ENCODE measurements at places on chromosomes 2 and 18. TPM values are rescaled to one million over a fixed set of nuclear protein-coding genes. Genes with fewer than 3 reads are reported as not detected.

DNA sequence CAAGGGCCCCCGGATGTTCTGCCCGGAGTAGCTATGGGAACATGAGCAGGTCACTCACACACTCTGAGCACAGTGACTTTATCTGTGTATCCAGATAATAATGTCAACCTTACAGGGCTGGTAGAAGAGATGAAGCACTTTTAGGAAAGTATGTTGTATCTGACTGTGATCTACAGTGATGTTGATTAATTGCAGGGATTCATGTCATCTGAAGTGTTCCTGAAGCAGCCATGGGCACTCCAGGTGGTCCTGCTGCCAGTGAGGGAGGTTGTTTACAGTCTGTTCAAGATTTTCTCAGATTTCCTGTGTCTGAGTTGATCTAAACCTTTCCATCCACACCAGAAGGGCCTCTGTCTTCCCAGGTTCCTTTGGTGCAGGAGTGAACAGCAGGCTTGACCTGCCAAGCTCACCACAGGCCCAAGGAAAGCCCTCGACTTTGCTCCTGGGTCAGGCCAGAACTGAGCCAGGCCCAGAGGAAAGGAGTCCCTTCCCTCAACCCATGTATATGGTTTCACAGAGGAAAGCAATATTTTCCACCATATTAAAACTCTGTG is 28.0 kb downstream of the KIAA2012 start:
- no peak for DNase-seq

DNA sequence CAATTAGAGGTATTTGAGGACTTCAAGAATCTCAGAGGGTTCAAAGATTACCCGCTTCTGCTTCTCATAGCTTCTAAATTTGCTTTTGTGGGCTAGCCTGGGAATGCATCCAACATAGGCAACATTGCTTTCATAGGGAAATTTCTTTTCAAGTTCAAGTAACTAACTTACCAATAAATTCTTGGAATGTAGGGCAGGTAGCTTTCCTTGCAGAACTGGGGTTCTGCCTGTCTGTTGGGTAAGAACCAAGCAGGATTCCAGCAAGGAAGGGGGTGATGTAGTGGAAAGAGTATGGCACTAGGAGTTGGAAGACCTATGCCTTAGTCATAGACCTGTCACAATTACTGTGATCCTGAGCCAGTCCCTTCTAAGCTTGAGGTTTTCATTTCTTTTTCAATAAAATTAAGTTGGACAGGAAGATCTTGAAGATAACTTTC is 164.1 kb downstream of the FHOD3 start:
- DNase-seq: no peak

GRCh38 chr18:45559258-45559657 is 56.0 kb upstream of the SLC14A2 start:
- no peak for DNase-seq

GRCh38 chr2:110197452-110197851 is 7.4 kb downstream of the NPHP1 start:
- DNase-seq: no peak

DNA sequence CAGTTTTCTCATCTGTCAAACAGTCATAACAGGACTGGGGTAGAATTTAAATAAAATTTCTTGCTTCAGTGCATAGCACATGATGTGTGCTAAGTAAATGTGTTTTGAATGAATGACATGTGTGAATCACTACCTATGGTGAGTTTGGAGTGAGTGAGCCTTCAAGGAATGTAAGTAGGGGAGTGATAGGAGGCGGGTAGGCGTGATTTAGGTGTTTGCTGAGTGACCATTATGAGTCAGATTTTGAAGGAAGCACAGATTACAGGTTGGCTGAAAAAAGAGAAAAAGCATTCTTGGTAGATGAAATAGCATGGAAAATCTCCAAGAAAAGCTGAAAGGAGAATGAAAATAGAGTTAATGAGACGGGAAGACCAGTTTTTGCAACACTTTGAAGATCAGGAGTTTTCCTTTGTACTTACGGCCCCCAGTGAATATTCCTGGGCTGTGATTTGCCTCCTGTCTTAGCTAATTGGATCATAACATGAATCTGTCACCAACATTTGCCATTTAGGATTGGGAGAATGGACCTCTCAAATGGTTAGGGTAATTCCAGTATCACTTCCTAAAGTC is 136.9 kb upstream of the GATA6 start:
- no peak for DNase-seq

- no peak for DNase-seq
Observed at GRCh38 chr2:85655961-85656417, 12.0 kb downstream of the SFTPB start.

DNA sequence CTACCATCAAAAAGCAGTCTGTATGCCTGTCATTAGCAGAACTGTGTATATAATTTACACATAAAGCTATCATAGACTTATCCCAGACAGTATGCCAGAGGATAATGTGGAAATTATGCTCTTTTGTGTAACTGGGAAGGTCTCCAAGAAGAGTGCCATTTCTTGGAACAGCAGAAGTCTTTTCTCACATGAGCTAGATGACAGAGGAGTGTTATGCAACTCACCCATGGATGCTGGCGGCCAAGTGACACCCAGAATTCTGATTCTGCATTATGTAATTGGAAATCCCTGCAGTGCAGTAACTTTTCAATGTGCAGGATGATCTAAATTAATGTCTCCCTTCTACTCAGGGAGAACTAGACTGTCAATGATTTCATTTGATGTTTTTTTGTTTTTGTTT is 160.0 kb downstream of the UBE2E3 start:
- no peak for DNase-seq

- no peak for DNase-seq
Observed at GRCh38 chr2:42074661-42075060, 26.8 kb downstream of the PKDCC start.

- DNase-seq: no peak
Observed at GRCh38 chr2:217834057-217834620, 168.7 kb downstream of the TNS1 start.

GRCh38 chr2:57850415-57851130 is 196.0 kb upstream of the VRK2 start:
- DNase-seq: no peak

- no peak for DNase-seq
Observed at GRCh38 chr2:227376656-227377396, 2.3 kb downstream of the TM4SF20 start.

- DNase-seq: no peak
Observed at GRCh38 chr2:50856016-50856541, 175.9 kb downstream of the NRXN1 start.

GRCh38 chr2:44205169-44205568 is 36.5 kb downstream of the PPM1B start:
- DNase-seq: no peak

- DNase-seq: no peak
Observed at GRCh38 chr18:28801876-28802275, 624.9 kb upstream of the CDH2 start.

- no peak for DNase-seq
Observed at GRCh38 chr2:188975497-188976102, 1.4 kb downstream of the COL3A1 start.

- DNase-seq: peak; percentile 24
Observed at GRCh38 chr2:65388051-65388531, 44.3 kb downstream of the SPRED2 start.

DNA sequence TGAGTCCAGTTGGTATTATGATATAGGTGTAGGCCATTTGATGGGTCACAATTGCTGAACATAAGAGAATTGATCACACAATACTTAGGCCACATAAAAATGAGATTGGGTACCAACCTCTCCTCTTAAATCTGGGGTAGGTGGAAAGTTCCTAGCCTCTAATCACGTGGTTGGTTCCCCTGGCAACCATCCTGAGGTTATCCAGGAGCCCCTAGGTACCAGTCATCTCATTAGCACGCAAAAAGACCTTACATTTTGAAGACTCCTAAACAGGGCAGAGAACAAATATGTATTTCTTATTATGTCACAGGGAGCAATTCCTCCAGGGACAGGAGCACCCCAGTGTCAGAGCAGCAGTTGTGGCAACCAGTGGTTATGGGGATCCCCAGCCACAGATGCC is 12.7 kb upstream of the SELENOI start:
- no peak for DNase-seq

GRCh38 chr18:71020342-71021029 is 731.6 kb downstream of the SOCS6 start:
- DNase-seq: no peak

GRCh38 chr2:204333861-204334260 is 211.4 kb upstream of the PARD3B start:
- no peak for DNase-seq

- no peak for DNase-seq
Observed at GRCh38 chr2:122239440-122239839, 484.0 kb downstream of the TSN start.

DNA sequence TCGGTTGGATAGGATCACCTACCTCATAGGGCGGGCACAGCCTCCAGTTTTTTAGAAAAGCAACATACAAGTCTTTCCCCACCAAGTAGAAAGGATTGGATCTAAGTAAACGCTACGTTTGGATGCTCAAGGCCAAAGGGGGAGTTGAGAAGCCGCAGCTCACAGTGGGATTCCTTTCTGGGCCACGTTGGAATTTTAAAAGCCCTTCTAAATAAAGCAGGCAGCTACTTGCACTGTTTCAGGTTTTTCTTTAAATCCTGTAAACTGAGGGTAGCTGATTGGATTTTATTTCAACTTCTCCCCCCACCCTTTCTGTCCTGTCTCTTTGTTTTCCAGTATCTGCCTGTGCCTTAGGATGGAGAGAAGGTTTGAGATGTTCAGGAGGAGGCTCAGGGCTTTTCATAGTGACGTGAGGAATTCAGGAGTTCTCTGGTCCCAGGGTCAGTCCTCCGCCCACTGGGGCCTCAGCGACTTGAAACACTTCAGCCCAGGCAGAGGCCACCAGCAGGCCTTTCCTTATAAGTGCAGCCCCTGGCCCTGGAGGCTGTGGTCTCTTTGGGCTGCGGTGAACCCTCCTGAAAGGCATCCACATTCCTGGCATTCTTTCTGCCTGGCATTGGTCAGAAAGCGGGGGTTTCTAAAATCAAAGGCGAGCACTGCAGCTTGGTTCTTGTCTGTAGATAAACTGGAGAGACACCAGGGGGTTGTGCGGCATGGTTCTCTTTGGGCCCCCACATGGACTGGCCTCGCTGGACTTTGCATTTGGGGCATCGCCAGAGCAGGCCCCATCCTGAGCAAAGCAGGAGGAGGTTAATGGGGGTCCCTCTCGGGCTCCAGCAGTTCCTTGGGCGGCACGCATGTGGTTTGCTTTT is 44.5 kb downstream of the SH3BP4 start:
- no peak for DNase-seq

DNA sequence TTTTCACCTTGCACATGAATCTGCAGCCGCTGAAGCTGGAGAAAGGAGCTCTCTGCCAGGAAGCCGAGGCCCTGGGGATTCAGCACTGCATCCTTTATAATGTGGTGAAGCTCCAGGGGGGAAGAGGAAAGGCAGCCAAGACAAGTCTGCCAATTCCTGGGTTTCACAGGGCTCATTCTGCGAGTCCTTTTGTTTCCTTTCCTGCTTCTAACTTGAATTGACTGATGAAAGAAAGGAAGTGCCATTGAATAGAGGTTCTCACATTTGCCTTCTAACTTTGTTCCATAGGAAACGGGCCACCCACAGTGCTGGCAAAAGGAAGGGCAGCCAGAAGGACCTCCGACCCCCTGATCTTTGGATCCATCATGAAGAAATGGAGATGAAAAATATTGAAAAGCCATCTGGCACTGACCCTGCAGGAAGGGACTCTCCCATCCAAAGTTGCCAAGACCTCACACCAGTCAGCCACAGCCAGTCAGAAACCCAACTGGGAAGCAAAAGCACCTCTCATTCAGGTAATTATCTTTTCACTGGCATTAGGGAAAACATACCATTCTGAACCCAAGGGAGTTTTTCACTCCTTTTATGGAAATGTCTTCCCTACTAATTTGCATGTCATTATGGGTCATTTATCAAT is 765.4 kb downstream of the MBD2 start:
- DNase-seq: no peak

GRCh38 chr2:202736826-202737225 is 102.1 kb downstream of the FAM117B start:
- no peak for DNase-seq

Gene MC2R
- polyA plus RNA-seq: not detected

Gene SPHKAP
- polyA plus RNA-seq: not detected

Gene CAVIN2
- polyA plus RNA-seq: 8.1 TPM

Gene RGPD8
- 2.2 TPM for polyA plus RNA-seq

Gene CDH20
- 0.22 TPM for polyA plus RNA-seq

Gene NEURL3
- not detected for polyA plus RNA-seq

Gene FOSL2
- polyA plus RNA-seq: 0.11 TPM

Gene ALK
- polyA plus RNA-seq: not detected

All from naive B cell (primary cell).